H1 (cell line): ENCODE measurements at places on chromosomes 3 and 15. TPM values are rescaled to one million over a fixed set of nuclear protein-coding genes. Genes with fewer than 3 reads are reported as not detected.
A peak's percentile ranks its signal among the peaks of the same experiment; 100 is the strongest.

GRCh38 chr3:46113608-46114007 lies 86.3 kb upstream of the XCR1 start:
- DNase-seq = no peak

DNA sequence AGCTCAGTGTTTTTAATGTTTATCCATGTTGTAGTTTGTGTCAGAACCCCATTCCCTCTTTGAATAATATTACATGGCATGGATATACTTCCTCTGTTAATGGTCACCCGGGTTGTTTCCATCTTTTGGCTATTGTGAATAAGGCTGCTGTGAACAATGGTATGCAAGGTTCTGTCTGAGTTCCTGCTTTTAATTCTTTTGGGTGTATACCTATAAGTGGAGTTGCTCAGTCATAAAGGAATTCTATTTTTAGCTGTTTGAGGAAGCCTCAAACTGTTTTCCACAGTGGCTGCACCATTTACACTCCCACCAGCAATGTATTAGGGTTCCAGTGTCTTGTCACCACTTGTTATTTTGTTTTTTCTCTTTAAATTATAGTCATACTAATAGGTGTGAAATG lies 99.6 kb downstream of the SLC25A26 start:
- no peak for DNase-seq

- no peak for DNase-seq
These were observed 619 bp upstream of the CMTM8 start for GRCh38 chr3:32237670-32238452.

DNA sequence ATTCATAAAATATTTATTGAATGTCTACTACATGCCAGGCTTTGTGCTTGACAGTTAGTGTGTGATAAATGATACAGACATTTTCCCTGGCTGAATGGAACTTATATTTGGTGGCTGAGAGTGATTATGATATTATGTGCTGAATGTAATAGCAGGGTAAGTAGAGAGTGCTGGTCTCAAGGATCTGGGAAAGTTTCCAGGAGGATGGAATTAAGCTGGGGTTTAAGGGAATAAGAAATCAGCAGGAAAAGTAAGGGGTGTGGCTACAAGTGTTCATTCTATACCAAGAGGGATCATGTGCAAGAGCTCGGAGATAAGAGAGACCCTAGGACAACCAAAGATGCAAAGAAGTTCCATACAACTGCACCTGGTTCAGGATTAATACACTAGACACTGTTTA lies 500.1 kb upstream of the CFAP20DC start:
- no peak for DNase-seq

DNA sequence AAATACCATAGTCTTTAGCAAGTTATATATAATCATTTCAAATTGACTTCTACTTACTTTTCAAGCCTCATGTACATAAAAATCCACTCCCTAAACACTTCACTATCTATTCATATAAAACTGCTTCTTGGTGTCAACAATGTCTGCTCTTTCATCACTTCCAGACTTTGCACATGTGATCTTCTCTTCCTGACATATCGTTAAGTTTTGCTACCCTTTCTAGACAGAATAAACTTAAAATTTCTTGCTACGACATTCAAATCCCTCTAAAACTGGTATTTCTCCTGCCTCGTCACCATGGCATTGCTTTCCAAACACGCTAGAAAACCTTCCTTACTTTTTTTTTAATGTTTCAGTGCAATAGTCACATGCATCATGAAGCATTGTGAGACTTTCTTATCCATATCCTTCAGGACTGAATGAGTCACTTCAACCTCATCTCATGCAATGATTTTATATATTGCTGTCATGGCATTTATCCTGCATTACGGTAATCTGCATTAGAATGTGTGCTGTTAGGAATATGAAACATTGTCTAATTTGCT lies 122.8 kb downstream of the GMNC start:
- DNase-seq = no peak

DNA sequence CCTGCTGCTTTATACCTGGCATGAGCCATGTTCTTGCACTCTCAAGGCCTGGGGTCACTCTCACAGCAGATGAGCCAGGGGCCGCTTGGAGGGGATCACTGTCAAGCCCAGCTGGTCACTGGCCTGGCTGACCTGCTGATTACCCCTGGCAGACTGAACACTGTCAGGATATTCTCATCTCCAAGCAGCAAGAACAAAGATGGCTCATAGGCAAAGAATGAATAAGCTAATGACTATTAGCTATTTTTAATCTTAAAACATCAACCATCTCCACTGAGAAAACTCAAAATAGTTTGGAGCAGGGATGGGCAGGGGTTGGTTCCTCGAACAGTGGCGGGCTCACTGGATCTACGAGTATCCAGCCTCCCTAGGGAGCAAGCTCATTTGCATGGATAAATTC lies 64.4 kb upstream of the ACAN start:
- DNase-seq = no peak

IL17RD gene
- total RNA-seq = 41.3 and 48.9 TPM in 2 replicates

DNA sequence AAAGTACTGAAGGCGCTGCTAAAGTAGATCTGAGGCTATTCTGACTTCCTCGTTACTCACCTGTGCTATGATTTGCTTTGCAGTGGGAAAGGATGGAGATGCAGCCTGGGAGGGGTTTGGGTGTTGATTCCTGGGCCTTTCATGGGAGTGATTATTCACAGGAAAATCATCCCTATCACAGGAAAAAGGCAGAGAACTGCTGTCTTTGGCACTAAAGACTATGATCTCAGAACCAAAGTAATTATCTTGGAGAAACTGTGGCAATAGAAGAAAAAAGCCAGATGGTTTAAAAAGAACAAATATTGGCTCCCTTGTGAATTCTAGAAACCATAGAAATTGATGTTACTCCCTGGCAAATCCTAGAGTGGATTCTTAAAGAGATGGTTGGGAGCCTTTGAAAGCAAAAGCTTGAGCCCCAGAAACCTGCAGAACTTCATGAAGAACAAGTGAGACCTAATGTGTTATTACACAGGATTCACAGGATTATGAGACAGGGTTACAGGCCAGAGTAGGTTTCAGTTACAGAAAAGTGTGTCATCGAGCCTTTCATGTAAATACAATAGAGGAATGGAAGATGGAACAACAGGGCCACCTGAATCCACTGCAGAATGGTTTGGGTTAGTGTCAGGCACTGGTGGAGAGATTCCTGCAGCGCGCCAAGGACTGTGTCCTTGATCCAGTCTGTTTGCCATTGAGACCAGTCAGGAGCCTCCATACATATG lies 85.7 kb downstream of the OXNAD1 start:
- DNase-seq = no peak

CFAP92 gene
- 2.0 and 2.4 TPM in 2 replicates for total RNA-seq

DNA sequence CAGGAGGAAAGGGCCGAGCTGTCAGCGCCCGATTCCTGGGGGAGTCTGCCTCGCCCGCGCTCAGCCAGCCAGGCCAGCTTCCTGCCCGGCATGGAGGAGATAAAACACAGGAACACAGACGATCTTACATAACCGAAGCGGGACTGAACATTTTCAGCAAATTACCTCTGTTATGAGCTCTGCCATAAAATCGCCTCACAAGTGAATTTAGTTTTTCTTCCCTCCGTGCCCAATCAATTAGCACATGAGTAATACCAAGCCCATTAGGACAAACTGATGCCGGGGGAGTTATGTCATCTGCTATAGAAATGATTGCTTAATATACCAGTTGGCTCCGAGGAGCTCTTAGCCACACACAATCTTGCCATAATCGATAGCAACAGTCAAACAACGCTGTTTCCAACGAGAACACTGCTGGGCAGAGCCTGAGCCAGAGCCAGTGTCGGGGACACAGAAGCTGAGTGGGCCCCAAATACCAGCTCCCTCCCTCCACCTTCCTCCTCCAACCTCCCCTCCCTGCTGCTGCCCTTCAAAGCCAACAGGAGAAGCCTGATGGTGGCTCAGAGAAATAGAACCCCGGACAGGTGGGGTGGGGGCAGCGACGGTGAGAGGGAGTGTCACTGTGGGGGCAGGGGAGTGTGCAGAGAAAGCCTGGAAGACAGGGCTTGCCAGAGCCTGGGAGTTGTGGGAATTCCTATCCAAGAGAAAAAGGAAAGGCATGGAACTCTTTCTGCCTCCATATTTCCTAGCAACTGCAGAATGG lies 279.4 kb upstream of the TLE3 start:
- DNase-seq = peak; percentile 57

GRCh38 chr3:167773584-167773983 lies 38.1 kb downstream of the SERPINI1 start:
- DNase-seq = no peak

- DNase-seq = no peak
These were observed 1.4 kb upstream of the SLC51A start for GRCh38 chr3:196214783-196215441.

RARRES1 gene
- total RNA-seq = 0.71 TPM in 1 of 2 replicates, not detected in the other

GRCh38 chr15:34810443-34811129 lies 15.2 kb upstream of the ACTC1 start:
- DNase-seq = no peak

GRCh38 chr15:41585127-41586047 lies 26.4 kb downstream of the TYRO3 start:
- no peak for DNase-seq

VPS18 gene
- 31.9 and 32.7 TPM in 2 replicates for total RNA-seq

DNA sequence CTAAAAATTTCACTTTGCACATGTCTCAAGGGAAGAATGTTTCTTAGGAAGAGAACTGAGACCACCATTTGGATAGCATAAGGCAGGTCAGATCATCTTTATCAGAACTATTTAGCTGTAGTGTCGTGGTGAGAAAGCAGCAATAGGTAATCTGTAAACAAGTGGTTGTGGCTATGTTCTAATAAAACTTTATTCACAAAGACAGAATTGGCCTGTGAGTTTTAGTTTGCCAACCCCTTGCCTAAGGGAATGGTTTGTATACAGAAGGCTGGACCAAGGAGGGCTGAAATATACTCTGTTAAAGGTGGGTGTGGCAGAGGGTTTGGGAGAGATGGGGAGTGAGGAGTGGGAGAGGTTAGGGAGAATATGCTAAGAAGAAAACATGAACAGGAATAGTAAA lies 10.6 kb upstream of the RBM5 start:
- no peak for DNase-seq

NOX5 gene
- total RNA-seq = not detected in 2 replicates

DNA sequence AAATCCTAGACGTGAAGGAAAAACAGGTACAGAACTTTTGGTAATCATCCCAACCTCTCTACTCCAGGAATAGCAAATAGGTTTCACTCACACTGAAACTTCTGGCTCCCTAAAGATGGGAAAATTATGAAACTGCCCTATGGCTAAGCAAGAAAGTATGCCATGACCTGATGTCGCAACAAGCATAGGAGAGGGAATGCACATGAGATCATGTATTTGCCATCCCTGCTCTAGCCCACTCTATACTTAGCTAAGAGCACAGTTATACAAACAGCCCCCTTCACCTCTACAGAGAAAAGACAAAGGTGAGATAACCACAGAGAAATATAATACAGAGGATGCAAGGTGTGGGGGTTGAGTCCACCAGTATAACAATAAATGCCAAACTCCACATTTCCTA lies 102.7 kb downstream of the TBC1D5 start:
- DNase-seq = no peak

- DNase-seq = no peak
These were observed 194.7 kb upstream of the CADPS start for GRCh38 chr3:63069806-63070475.

DNA sequence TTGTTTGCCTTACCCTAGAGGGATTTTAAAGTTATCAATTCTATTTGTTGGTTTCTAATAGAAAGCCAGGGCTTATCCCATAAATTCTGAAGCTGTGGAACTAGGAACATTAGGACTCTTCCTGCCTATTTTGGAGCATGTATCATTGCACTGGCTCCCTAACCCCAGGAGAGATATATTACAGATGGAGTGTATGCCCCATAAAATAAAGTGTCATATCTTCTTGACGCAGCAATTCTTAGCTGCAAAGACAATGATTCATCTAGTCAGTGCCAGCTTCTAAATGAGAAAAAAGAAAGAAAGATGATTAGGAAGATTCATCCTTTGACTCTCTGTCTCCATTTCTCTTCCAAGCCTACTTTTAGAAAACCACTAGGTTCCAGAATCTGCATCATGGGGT lies 74.8 kb upstream of the MAGI1 start:
- DNase-seq = no peak

COPS2 gene
- 74.1 and 85.1 TPM in 2 replicates for total RNA-seq

DNA sequence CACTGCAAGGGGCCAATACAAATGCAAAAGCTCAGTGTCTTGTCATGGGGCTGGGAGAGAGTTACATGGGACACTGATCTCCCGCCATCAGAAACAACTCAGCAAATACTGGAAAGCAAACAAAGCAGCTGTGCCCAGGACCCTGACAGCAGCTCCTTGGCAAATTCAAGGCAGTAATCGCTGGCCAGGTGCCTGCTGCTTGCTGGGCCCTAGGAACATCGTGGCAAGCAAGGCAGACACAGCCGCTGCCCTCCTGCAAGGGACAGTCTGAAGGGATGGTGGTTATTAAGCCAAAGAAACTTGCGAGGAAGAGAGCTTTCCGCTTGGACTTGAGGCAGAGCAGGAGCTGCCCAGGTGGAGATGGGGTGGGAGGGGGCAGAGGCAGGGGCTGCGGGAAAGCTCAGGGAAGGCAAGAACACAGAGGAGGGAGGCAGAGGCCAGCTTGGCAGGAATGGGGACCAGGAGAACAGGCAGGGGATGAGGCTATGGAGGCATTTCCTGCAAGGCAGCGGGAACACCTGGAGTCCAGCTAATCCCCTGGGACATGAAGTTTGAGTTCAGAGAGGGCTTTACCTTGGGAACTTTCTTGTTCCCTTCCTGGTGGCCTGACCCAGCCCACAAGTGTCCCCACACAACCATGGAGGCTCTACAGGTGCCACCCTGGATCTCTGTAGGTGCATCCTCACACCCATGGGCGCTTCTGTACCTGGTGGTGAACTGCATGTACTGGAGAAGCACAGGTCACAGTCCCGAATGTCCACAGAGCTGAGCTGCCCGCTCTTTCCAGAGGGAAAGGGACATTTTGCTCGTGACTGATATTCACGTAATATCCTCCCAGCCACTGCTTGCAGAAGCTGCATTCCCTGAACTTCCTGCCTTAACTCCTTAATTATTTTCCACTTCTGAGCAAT lies 78.7 kb upstream of the ATP2B2 start:
- DNase-seq = no peak

DNA sequence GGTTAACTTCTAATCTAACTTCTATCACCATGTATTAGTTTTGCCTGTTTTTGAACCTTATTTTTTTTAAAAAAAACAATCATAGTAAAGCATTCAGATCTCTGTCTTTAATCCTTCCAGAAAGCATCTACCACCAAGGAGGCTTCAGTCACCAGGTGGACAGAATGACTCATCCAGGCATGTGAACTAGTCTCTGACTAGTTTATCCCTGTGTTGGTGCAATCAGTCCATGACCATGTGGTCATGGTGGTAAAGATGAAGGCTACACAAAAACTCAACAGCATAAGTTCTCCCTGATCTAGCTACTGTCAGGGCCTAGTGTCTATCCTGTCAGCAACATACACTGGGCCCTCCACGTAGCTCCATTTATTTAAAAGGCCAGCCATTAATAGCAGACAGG lies 750.6 kb downstream of the AGBL1 start:
- no peak for DNase-seq

GRCh38 chr15:90697175-90697574 lies 20.0 kb upstream of the BLM start:
- no peak for DNase-seq

- DNase-seq = no peak
These were observed 46.9 kb downstream of the B3GNT5 start for GRCh38 chr3:183299976-183300375.
